Stimulated activated CD4-positive, alpha-beta T cell treated with anti-CD3 and anti-CD28 coated beads, Interleukin-2, amount 100 ng/mL, for 24 hours (primary cell): ENCODE measurements at places on chromosomes 16 and 17.
A peak's percentile ranks its signal among the peaks of the same experiment; 100 is the strongest.

GRCh38 chr16:22787466-22788192 is 26.3 kb upstream of the HS3ST2 start:
- no peak for DNase-seq

- no peak for DNase-seq
Observed at GRCh38 chr17:64066716-64067115, 46.3 kb upstream of the ICAM2 start.

DNA sequence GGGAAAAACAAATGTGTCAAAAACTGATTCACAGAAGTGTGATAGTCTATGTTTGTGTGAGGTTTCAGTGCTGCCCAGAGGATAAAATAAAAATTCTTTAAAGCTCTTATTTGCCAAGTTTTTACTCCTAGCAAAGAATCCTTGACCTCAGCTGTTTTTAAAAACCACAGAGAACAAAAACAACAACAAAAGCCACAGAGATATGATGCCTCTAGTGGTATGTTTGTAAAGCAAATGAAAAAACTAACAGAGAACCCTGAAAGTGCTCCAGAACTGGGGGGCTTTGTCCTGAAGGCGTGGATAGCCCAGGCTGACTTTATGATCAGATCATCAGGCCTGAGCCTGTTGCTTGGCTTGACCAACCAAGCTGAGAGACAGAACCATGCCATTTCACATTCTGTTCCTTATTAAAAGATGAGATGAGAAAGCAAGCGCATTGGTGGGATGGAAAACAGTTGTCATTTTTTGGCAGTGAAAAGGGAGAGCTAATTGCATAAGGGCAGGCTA is 411.0 kb downstream of the CPPED1 start:
- DNase-seq, result no peak

DNA sequence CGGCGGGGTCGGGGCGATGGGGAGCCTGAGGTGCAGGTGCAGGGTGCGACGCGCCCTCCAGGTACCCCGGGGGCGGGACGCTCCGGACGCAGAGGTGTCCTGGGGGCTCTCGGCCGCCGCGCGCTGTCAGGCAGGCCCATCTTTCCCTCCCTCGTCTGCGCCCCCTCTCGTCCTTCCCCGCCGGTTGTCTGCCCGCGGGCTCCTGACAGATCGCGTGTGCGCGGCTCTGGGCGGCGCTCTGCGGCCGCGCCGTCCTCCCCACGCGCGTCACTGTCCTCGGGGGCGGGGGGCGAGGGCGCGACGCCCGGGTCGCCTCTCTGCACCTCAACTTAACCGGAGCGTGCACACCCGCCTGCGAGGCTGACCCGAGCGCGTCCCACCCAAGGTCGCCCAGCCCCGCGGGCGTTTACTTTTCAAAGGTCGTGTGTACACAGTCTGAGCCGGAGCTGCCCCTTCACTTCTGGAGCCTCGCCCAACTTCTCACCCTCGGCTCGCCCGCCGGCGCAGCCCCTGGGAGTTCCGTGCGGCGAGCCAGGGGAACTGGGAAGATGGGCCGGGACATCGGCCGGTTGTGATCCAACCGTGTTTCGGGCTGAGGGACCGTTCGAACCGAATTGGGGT is 512 bp downstream of the AKAP1 start:
- peak; percentile 64 for DNase-seq

DNA sequence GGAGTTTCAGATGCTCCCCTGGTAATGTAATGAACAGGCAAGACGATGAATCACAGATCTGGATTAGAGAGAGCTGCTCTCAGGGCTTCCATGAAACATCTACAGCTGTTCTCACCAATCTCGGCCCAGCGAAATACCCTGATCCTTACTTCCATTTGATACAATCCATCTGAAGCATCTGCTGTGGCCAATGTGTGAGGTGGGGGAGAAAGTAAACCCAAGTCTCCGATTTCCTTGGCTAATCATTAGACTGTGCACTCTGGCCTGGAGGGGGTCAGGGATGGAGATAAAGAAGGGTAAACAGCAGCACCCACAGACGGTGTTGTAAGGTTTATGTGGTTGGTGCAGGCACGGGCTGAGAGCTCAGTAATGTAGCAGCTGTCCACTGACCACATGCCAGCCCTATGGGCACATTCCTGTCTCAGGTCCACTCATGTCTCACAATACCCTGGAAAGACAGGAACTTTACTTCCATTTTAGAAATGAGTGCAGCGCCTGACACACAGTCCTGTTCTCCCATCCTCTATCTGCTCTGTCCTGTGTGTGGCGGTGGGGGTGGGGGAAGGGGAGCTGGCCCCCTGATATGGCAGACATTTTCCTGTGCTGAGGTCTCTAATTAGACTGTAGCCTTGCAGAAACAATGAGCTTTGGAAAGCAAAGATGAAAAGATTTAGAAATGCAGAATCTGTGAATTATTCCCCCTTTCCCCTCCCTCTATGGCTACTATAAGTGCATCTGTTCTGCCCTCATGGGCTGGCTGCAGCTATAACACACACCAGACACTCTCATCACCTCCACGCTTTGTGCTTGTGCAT is 48.3 kb upstream of the ERN1 start:
- DNase-seq, result no peak

DNA sequence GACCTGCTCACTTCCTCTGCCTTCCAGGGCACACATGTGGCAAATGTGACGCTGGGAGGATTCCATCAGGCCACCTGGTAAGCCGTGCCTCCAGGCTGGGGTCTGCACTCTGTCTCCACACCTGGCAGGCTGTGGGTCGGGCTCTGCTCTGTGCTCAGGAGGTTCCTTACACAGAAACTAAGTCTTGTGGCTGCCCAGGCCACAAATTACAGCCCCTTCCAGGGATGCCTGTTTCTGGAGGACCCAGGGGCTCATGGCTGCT is 58.2 kb downstream of the RMI2 start:
- no peak for DNase-seq
